ENCODE measurements at places on chromosomes 13 and 19.

GRCh38 chr13:39855236-39855635 lies 199.8 kb downstream of the COG6 start:
- DNase-seq: no peak

GRCh38 chr19:22327321-22327720 lies 41.1 kb downstream of the ZNF729 start:
- no peak for DNase-seq

- no peak for DNase-seq
Observed at GRCh38 chr13:24147570-24147963, 13.0 kb upstream of the SPATA13 start.

DNA sequence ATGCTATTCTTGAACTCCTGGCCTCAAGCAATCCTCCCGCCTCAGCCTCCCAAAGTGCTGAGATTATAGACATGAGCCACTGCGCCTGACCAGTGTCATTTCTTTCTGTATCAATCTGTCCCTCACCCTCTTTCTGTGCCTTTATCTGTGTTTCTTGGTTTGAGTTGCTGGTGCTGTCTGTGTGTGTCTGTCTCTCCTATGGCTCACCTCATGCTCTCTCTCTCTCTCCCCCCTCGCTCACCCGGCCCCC lies 9.9 kb downstream of the IRF2BP1 start:
- no peak for DNase-seq

Data from suprapubic skin (tissue), 4 donors.